ENCODE measurements at places on chromosomes 16 and 17.

- peak; percentile 17 for DNase-seq
Observed at GRCh38 chr16:20673882-20674683, 23.4 kb downstream of the ACSM1 start.

GRCh38 chr16:77790912-77791311 is 2.5 kb downstream of the VAT1L start:
- DNase-seq, result no peak

DNA sequence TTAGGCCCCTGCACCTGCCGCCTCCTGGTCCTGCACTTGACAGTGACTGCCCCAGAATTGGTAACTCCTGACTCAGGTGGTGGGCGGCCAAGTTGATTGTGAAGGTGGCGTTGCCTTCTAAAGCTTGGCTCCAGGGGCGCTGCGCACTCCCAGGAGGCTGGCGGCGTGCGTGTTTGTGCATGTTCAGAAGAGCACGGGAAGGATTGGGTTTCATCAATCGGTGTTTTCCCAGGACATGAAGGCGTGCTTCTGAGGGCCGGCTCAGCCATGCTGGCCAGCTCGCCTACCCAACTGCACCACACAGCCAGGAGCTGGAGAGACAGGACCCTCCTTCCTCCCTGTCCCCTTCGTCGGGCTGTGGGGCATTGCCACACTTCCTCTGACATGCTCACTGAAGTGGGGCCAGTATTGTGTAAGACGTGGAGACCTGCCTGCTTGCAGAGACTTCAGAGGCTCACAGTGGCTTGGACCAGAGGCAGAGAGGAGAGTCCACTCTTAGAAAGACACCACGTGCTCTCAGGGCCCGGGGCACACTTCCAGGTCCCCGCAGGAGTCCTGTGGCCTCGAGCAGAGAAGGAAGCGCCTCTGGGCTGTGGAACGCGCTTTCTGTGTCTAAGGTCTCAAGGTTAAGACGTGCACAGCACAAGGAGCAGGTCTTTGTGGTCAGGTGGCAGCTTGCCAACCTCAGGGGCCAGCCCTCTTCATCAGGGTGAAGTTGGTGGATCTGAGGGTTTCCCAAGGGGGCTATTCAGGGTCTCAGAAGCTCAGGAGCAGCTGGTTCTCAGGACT is 2.8 kb downstream of the RAB40C start:
- no peak for DNase-seq

GRCh38 chr16:63921737-63922295 is 1200.0 kb downstream of the CDH11 start:
- DNase-seq, result no peak

- no peak for DNase-seq
Observed at GRCh38 chr16:31145398-31145990, 4.4 kb downstream of the PRSS36 start.

- DNase-seq, result no peak
Observed at GRCh38 chr17:65470783-65471182, 90.7 kb downstream of the AXIN2 start.

- DNase-seq, result no peak
Observed at GRCh38 chr16:7688811-7689210, 356.2 kb downstream of the RBFOX1 start.

GRCh38 chr17:14741491-14741890 is 440.6 kb downstream of the HS3ST3B1 start:
- no peak for DNase-seq

DNA sequence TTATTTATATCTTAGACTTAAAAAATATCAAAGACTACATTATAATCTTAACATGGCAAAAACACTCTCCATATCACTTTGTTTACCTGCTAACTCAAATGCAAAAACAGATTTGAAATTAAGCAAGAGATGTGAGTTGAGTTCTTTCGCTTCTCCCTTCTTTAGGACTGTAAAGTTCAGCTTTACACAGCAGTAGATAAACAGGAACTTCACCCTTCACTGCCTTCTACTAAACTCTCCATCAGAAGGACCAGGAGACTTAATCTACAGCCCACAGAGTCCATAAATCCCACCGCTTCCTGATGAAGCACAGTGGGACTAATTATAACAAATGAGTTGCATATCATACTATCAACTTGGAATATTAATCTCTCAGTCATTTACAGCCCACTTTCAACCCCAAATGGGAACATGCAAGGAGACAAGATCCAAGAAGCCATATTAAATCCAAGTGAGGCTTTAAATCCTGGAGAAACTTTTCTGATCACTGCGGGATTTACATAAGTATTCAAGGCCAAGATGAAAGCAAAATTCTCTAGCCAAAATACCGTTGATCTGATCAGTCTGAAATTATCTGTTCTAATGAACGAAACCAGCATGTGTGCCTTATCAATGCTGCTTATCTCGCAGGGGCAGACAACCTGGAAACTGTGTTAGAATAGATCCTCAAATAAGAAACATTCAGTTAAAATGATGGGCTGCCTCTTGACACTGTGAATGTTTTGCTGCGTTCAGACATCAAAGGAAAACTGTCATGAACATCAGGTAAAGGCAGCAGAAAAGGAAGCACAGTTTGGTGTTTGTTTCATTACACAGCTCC is 1.6 kb downstream of the AMFR start:
- DNase-seq, result peak; percentile 53

GRCh38 chr17:81049372-81049911 is 14.5 kb downstream of the BAIAP2 start:
- DNase-seq, result no peak

DNA sequence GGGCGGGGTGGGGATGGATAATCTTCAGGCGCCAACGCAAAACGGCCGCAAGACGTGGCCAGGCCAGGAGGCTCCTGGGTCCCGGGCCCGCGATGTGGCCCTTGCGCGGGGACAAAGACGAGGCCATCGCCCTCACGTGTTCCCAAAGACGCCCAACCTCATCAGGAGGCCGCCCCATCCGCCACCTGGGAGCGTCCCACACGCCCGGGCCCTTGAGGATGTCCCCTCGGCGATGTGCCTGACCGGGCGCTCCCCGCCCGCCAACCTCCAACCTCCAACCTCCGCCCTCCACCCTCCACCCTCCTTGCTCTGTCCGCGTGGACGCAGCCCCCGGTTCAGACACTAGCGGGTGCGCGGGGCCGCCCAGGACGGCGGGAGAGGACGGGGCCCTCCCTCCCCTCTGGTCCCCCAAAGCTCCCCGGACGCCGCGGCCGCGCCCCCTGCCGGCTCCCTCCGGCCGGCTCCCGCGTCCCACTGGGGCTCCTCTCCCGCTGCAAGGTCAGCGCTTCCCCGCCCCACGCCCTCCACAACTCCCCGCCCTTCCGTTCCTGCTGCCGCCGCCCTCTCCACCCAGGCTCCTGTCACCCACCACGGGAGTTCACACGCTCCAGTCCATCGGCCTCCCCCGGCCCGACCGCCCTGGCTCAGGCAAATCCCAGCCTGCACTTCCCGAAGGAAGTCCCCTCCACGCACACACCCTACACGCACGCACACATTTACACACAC is 250.8 kb upstream of the RPL38 start:
- DNase-seq, result no peak

DNA sequence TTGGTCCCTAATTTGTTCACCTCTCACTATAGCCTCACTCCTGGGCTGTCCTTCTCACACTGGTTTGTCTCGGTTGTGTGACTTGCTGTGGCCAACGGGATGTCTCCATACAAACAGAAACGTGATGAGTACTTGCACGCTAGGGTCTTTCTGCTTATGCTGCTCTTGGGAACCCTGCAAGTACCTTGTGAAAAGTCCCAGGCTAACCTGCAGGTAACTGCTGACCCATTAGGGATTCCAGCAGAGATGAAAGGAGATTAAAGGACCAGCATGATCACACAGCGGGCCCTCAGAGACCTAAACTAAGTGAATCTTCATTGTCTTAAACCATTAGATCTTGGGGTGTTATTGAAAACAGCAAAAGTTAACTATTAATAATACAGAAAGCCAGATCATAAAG is 562.8 kb upstream of the GOT2 start:
- no peak for DNase-seq

DNA sequence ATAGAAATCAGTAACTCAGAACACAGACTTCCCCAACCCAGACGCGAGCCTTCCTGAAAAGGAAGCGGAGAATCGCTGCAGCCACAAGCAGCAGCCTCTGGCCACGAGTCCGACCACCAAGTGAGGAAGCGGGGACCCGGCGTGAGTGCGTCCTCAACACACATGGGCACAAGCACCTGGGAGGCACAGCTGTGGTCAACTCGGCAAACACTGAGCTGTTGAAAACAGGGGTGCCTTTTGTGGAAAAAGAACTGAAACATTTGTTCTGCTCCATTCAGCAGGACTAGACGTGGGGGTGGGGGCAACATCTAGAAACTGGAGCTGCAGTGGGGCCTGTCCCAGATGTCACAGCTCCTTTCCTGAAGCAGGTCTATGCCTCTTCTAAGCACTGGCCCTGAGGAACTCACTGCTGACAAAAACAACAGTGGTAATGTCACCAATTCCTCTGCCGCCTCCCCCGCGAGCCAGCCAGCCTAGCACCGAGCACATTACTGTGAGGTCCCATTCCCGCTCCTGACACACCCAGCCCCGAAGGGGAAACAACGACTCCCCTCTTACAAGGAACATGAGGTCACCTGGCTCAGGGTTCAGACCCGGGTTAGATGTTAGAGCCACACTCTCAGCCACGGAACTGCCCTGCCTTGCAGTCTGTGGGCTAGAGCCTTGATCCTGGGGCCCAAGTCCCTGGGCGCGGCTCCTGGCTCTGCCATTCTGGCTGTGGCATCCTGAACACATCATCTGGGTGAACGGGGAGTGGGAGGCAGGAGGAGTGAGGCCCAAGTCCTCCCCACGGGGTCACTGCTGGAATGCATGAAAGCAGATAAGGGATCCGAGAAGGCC is 29.0 kb downstream of the KDM8 start:
- DNase-seq, result no peak

- DNase-seq, result no peak
Observed at GRCh38 chr17:15404106-15405057, 63.0 kb upstream of the TEKT3 start.

DNA sequence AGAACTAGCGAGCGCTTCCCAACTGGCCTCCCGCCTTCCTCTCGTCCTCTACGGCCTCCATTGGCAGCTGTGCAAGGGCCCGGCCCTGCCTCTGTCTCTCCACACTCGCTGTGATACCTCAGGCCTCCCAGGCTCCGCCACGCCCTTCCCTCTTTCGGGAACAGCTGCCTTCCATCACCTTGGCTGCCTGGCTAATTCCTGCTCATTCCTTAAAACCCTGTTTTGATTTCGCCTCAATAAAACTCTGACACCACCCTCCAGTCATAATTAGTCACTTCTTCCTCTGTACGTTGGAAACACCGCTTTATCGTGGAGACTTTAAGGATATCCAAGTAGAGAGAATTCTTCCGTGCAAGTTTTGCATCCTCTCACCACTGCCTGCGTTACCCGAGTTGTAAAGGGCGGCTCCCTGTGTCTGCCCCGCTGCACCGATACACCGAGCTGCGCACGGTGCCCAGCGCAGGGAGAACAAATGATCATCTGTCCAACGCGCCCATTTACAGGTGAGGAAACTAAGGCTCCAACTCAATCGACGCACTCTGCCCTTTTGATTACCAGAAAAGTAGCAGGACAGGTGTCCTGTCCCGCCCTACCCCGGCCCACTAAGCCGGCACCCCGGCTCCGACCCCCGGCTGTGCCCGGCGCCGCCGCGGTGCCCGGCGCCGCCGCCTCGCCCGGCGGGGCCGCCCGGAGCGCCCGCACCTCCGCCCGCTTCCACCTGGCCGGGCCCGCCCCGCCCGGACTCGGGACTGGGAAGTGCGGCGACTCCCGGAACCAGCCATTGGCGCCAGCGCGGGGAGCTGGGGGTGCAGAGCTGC is 139.7 kb downstream of the SEC14L1 start:
- DNase-seq, result no peak

DNA sequence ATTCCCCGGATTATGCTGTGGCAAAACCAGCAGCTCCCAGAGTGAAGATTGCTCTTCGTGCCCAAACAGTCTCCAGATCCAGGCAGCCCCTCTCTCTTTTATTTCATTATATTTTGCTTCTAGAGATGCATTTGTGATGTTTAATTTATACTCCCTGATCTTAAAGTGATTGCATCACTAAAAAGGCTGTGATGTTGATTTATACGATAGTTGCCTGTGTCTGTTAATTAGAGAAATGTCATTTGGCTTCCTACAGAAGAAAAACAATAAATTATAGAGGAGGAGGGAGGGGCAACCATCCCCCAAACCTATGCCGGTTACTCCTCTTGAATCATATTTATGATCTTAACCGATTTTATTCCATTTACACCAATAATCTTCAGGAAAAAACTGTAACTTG is 615.3 kb downstream of the TOX3 start:
- no peak for DNase-seq

GRCh38 chr16:55876854-55877253 is 1.7 kb upstream of the CES5A start:
- no peak for DNase-seq

DNA sequence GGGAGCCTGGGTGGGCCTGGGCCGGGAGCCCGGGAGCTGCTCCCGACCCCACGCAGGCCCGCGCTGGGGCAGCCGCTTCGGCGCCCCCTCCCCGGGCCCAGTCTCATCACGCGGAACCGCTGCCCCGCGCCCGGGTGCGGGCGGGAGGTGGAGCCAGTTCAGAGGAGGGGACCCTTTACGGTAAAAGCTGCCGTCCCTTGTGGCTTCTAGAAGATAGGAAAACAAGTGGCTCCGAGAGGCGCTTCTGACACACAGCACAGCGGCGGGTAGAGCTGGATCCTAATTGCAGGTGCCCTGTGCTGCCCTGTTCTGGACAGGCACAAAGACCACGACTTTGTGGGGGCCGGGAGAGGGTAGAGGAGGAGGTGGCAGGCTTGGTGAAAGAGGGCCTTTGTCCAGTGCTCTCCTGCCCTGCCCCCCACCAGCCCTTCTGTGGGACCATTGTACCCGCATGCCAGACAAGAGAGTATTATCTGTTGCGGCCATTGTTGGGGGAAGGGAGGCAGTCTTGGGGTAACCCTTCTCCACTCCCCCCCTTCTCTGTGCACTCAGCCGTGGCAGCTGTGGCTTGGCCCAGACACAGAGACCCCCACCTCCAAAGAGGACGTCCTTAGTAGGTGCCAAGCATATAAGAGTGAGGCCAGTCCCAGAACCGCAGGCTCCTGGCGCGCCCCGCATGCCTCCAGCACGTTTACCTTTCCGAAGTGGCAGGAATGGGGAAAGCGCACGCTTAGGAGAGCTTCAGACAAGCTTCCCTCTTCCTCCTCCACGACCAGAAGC is 736 bp downstream of the CNP start:
- no peak for DNase-seq

GRCh38 chr16:78474762-78475161 is 375.3 kb downstream of the WWOX start:
- DNase-seq, result no peak

- no peak for DNase-seq
Observed at GRCh38 chr17:20825539-20825938, 217.3 kb downstream of the USP22 start.

Data from hematopoietic multipotent progenitor cell treated with erythropoietin and hydrocortisone succinate and interleukin-3 and kit ligand, for 17 days (in vitro differentiated cells).